ENCODE measurements at places on chromosomes 13 and 19. TPM values are rescaled to one million over a fixed set of nuclear protein-coding genes. Genes with fewer than 3 reads are reported as not detected.

- no peak for DNase-seq
These were observed 40.4 kb downstream of the LRCH1 start for GRCh38 chr13:46593398-46593797.

GRCh38 chr13:77729502-77730221 lies 32.2 kb downstream of the SLAIN1 start:
- no peak for DNase-seq

- DNase-seq: peak; percentile 62
These were observed 36.6 kb downstream of the MUC16 start for GRCh38 chr19:8973501-8974091.

GRCh38 chr13:99250982-99251825 lies 7.0 kb downstream of the GPR18 start:
- DNase-seq: no peak

DNA sequence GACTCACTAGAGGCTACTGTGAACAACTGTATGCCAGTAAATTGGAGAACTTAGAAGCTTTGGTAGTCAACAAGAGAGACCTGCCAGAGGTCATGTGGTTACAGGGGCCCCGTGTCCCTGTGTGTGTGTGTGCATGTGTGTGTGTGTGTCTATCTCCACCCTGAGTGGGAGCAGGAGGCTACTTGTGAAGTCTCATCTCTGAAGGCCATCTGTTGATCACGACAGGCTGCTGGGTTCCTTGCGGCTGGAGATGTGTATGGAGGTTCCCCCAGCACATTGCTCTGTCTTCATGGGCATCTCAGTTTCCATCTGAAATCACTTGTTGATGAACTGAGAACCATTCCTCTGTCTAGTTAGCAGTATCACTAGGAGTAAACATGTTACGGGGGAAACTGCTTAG lies 58.2 kb upstream of the TEX29 start:
- DNase-seq: no peak

DNA sequence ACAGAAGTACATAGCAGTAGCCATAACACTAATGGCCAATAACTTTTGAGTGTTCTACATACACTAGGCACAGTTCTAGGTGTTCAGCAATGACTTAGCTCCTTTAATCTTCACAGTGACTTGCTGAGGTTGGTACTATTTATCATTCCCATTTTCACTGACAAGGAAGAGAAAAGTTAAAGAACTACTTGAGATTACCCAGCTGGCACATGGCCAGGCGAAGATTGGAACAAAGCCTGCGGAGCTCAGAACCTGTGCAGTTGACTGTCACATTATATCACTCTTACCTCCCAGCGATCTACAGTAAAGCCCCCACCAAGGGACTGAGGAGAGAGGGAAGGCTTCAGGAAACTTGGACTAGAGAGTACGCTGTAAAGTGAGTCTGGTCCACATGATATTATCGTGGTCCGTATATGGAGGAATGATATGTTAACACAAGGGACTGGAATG lies 42.4 kb upstream of the WDFY2 start:
- DNase-seq: no peak

- no peak for DNase-seq
These were observed 229.8 kb downstream of the KLF5 start for GRCh38 chr13:73288596-73288995.

- no peak for DNase-seq
These were observed 459 bp downstream of the MIDN start for GRCh38 chr19:1248786-1249297.

GRCh38 chr19:43462785-43463380 lies 2.5 kb downstream of the LYPD3 start:
- DNase-seq: no peak

DNA sequence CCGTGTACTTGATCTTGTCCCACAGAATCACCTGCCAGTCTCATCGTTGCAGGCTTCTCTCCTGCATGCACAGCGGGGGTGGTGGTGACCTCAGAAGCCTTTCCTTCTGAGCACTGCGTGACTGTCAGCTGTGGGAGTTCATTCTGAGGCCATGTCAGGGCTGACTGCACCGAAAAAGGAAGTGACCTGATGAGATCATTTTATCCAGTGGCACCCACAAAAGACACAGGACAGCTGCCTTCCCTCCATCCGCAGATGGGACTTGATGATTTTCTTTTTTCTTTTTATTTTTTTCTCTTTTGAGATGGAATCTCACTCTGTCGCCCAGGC lies 89.7 kb downstream of the RAB20 start:
- peak; percentile 45 for DNase-seq

DNA sequence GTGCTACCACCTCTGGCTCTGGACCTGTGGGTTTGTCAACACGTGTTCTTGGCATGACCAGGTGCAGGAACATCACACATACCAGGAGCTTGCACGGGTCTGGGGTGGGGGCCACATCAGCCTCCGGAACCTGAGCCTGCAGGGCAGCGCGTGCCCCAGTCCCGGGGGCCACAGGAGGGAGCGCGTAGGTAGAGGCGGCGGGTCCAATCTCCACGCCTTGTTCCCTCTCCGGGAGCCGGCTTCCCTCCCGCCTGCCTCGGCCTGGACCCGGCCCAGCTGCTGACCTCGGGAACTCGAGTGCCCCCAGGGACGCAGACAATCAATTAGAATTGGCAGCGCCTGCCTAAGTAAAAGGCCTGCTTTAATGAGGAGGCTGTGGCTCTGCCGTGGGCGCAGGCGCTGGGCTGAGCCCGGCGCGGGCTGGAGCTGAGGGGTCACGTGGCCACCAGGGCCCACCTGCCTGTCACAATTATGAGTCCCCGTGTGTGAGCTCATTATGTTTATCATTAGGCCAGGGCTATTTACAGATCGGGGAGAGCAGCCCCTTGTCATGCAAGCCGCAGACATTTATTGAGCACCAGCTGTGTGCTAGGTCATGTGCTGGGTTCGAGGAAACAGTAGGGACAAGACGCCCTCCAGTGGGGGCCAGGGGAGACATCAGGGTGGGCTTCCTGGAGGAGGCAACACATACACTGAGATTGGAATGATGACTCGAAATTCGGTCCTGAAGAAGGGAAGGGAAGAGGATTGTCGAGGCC lies 32.2 kb upstream of the TNFAIP8L1 start:
- peak; percentile 57 for DNase-seq

The C1QTNF9B gene
- polyA plus RNA-seq: 0.50 TPM

The KLHL1 gene
- polyA plus RNA-seq: 0.78 TPM

The KLK4 gene
- not detected for polyA plus RNA-seq

GRCh38 chr13:99307648-99308339 lies 595 bp upstream of the GPR183 start:
- DNase-seq: no peak

- no peak for DNase-seq
These were observed 8.4 kb upstream of the CEBPA start for GRCh38 chr19:33310606-33311325.

- DNase-seq: no peak
These were observed 199.7 kb downstream of the IRS2 start for GRCh38 chr13:109586509-109587346.

- DNase-seq: no peak
These were observed 86.7 kb downstream of the SCGB2B2 start for GRCh38 chr19:34590228-34590627.

DNA sequence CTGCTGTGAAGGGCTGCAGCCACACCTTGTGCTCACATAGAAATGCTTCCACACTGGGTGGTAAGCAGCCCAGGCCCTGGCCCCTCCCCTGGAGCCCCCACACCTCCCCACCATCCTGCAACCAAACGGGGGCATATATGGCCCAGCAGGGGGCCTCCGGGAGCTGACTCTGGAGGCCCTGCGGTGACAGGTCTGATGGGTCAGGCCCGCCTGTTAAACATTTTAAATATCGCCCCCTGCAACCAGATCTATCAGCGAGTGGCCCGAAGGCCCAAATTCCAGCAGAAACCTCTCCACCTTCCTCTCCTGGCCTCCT lies 48.0 kb upstream of the KATNAL1 start:
- DNase-seq: no peak

The ZNF583 gene
- polyA plus RNA-seq: 9.4 TPM

GRCh38 chr19:38583219-38583984 lies 34.4 kb downstream of the MAP4K1 start:
- DNase-seq: no peak

DNA sequence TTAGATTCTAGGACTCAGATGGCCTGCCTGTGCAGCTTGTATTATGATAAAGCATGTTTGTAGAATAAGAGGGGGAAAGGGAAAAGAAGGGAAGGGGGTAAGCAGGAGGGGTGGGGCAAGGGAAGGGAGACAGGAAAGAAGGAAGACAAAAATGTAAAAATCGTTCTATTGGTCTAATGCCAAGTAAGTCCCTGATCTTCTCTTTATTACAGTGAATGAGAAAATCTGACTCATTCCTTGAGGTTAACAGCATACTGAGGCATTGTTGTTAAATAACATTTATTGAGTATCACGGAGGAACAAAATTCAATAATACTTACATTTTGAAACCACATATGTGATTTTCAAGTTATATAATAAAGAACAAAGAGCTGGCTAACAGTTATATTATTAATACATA lies 1534.7 kb downstream of the OLFM4 start:
- DNase-seq: no peak

The SIGLEC8 gene
- polyA plus RNA-seq: not detected
